ENCODE measurements at places on chromosomes 16 and 17.

DNA sequence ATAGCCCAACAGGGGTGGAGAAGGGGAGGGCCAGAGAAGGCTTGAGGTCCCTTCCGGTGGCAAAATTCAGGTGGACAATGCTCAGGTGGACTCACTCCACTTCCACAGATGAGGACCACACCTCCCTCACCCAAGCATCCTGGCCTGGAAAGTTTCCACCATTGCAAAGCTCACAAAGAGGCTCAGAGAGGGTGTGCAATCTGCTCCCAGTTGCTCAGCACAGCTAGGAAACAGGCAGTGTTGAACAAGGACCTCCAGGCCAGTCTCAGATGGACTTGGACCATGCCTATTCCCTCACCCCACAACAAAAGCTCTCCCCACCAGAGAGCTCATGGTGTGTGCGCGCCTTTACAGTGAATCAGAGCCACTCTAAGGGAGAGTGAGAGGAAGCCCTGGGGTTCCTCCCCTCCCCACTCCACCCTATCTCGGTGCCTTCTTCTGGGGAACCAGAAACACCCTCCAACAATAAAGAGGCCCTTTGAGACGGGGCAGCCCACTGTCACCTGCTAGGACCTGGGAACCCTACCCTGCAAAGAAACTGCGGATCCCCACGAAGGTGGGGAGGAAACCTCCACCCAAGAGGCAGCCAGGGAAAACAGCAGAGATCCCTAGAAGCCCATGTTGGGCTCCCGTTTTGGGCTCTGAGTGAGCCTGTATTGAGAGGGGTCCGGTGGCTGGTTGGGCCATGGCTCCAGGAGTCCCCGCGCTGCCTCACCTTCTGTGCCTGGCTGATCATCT is 1.6 kb downstream of the FAM83G start:
- DNase-seq: no peak

DNA sequence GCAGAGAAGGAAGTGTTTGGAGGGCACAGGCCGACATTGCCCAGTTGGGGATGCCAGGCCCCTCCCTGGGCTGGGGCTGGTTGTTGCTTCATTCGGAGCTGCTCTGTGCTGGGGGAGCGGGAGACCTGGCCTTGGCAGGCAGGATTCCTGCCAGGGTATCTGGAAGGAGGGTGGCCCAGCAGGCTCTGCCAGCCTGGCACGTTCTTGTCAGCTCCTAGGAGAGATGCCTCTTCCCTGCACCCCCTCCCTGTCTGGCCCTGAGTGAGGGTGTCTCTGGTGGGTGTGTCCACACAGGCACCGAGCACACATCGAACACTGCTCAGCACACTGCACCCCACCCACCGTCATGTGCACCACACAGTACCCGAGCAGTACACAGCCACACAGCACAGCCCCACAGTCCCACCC is 35.2 kb downstream of the ARHGAP23 start:
- DNase-seq: no peak

DNA sequence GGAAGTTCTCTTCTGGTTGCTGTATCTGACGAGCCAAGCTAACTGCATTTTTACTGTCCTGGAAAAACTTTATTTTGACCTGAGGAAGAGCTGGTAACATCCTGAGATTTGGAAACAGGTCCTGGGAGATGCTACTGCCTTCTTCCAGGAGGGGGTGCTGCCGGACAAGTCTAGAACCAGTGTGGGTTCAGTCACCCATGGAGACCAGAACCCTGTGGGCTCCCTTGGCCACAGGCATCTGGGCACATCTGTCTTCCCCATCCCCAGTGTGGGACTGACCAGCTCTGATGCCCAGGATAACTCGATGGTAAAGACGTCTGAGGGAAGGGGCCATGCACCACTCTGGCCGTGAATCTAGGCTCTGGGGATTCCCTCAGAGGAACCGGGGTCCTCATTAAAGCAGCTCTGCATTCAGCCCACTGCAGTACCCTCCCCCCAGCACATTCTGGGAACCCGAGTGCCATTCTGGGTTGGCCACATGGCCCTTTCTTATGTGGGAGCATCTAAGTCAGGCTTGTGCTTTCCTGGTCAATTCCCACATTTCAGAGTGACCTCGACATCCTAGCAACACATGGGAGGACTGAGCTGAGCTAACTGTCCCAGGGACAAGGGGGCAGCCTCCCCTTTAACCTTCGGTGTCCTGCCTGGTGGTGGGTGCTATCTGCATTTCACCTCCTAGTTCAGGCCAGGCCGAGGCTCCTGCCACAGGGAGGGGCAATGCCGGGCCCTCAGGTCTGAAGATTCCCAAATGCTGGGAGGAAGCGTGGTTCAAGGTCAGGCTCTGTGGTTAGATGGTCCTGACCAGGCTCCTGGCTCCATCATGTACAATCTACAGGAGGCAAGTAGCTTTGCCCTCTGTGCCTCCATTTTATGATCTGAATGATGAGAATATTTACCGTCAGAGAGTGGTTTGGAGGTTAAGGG is 6.4 kb downstream of the C16orf86 start:
- peak; percentile 82 for DNase-seq

DNA sequence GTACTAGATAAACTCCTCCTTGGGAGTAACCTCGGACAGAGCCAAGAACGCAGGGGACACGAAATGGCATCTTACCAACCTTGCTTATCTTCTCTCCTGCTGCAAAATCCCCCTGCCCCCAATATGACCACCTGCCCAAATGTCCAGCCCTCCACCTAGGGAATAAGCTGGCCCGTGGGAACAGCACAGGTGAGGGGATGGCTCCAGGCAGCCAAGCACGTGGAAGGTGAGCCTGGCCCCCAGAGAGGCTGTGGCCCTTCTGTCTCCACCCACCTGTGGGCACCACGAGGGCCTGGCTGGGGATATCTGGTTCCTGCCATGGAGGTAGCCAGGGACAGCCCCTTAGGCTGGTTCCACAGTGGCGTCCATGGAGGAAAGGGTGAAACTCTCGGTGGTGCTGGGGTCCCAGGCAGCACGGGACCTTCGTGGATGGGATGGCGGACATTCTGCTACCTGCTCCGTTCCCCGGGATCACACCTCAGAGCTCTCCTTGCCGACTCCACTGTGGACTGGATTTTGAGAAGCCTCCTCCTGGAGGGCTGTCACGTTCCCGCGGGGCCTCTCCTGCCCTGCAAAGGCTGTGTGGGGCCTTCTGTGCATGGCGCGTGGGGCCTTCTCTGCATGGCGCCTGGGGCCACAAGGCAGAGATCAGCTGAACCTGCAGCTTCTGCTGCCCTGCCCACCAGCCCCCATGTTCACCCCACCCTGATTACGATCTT is 388.5 kb upstream of the TNRC6C start:
- no peak for DNase-seq

DNA sequence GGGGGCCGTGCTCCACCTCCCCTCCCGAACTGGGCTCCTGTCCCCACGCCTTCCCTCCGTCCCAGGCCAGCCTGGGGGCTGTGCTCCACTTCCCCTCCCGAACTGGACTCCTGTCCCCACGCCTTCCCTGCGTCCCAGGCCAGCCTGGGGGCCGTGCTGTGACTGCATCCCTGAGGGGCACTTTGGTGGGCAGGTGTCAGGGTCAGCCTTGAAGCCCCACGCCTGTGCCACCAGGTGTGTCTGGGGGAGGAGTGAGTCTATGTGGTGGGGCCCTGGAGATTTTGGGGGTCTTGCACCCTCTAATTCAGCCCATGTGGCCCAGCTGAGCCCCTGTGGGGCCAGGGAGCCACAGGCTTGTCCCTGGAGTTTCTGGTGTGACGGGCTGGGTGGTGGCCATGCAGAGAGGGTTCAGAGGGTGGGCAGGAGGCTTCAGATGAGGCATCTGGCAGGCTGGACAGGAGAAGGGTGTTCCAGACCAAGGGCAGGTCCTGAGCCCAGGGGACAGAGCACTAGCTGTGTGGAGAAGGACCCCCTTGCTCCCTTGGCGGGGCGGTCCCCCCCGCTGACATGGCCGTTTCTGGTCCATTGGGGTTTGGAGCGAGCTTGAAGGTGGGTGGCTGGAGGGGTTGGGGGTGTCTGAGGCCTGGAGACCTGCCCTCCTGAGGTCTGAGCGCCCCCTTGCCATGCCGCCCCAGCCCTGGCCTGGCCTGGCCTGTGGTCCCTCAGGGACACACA is 8.2 kb downstream of the NHERF2 start:
- DNase-seq: no peak

DNA sequence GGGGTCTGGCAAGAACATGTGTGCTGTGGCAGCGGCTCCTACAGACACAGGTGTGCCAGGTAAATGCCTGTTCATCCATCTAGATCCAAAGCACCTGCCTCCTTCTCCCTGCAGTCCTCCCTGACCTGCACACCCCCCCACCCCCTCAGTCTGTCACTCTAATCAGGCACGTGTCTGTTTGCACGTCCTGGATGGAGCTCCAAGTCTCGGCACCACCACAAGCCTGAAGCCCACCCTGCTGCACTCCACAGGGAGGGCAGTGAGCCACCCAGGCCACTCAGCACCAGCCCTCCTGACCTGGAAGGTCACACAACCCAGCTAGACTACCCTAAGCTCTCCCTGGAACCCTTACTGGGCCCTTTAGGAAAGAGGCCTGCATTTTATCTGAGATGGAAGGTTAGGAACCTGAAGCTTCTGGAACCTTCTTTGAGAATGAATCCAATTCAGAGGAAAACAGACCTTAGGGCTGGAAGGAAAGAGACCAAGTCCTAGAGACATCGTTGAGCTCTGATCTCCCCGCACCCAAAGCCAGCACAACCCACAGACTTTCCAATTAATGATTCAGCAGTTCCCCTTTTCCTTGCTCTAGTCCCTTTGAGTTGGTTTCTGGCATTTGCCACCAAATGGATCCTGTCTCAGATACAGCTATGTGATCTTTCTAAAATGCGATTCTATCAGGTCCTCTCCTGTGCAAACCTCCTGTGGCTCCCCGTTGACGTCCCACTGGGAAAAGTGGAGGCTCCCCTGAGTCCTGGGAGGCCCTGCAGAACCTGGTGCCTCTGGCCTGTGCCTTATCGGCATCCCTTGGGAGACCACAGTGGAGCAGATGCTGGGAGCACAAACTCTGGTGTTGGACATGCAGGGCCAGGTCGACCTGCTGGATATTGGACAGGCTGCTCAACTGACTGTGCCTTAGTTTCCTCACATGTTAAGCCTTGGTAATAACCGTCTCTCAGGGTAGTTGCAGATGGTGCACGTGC is 67.9 kb downstream of the PRMT7 start:
- DNase-seq: no peak

DNA sequence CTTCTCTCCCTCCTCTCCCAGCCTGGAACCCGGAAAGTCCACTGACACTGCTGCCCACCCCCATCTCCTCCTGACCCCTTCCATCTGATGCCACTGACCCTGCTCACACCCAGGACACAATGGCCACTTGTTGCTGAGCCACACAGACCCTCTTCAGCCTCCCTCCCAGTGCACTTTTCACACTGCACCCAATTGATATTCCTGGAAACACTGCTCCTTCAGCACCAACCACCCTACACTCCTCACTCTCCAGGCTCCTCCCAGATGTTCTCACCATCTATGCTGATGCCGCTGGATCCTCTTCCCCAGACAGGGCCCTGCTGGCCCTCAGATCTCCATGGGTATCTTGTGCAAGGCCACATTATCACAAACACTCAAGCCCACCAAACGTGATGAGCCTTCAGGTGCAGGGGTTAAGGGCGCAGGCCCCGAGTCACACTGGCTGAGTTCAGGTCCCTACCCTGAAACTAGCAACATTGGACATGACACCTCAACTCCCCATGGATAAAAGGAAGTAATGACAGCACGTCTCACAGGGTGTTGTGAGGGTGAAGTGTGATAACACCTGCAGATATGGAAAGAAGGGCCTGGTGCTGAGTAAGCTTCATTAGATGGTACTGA is 238.1 kb downstream of the ZNF423 start:
- DNase-seq: no peak

- DNase-seq: no peak
Observed at GRCh38 chr17:73841431-73842060, 197.3 kb upstream of the SDK2 start.

DNA sequence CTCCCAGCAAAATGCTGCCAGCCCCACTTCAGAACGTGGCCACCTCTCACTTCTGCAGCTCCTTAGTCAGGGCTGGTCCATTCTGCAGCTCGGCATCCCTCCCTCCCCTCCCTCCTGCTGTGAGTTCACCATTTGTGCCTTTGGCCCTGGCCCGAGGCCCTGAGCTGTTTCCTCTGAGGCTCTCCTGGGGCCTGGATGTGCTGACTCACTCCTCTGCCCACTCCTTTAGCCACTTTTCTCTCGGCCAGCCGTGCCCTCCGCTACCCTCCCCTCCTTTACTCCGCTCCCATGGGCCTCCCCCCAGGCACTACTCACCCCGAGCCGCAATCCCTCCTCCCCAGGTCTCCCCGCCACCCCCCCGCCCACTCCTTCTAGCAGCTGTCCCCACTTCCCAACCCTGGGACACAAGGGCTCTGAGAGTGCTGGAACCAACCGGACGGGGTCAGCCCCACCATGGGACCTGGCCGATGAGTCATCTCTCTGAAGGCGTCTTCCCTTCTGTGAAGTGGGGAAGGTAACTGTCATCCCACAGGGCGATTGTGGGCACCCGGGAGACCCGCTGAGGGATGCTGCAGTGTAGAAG is 11.5 kb downstream of the KCNG4 start:
- DNase-seq: no peak

DNA sequence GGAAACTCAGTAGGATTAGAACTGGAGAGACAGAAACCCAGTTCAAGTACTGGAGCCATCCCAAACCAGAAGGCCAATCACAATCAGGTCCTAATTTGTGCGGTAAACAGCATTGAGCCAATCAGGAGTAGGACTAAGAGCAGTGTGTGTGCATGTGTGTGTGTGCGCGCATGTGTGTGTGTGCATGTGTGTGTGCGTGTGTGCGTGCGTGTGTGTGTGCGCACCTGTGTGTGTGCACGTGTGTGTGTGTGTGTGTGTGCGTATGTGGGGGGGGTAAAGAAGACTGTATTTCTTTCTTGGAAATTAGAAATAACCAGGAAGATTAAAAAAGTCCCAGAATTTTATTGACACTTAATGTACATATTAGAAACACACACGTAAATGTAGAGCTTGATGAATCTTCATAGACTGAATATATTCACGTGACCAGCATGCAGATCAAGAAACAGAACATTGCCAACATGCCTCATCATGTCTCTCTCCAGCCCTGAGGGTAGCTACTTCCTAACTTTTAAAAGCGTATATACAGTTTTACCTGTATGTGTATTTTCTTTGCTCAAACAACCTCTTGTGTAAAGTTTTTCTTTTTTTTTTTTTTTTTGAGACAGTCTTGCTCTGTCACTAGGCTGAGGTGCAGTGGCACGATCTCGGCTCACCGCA is 919 bp upstream of the DHRS7C start:
- no peak for DNase-seq

- DNase-seq: no peak
Observed at GRCh38 chr17:37360632-37361031, 15.2 kb upstream of the C17orf78 start.

DNA sequence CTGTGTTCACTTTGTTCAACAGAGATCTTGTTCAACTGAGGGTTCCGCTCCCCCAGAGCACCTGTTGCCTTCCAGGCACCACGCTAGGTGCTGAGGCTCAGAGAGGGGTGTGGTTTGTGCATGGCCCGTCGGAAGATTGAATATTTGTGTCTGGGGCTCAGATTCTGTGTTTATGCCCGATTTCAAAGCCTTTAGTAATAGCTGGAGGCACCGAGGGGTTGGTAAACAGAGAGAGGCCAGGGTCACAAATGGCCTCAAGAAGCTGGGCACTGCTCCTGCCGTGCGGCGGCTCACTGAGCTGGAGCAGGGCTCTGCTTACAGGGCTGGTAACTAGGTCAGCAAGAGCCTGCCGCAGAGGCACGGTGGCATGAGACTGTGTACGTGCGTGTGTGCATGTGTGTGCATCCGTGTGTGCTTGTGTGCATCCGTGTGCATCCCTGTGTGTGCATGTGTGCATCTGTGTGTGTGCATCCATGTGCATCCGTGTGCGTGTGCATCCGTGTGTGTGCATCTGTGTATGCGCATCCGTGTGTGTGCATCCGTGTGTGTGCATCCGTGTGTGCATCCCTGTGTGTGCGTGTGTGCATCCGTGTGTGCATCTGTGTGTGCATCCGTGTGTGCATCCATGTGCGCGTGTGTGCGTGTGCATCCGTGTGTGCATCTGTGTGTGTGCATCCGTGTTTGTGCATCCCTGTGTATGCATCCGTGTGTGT is 5.4 kb downstream of the ITGAE start:
- no peak for DNase-seq
